H9 (cell line): ENCODE measurements at places on chromosomes 12 and 14.
A peak's percentile ranks its signal among the peaks of the same experiment; 100 is the strongest.

GRCh38 chr12:60035835-60036234 lies 440.0 kb downstream of the SLC16A7 start:
- DNase-seq: no peak

- no peak for DNase-seq
These were observed 890.8 kb upstream of the USP15 start for GRCh38 chr12:61369241-61369910.

DNA sequence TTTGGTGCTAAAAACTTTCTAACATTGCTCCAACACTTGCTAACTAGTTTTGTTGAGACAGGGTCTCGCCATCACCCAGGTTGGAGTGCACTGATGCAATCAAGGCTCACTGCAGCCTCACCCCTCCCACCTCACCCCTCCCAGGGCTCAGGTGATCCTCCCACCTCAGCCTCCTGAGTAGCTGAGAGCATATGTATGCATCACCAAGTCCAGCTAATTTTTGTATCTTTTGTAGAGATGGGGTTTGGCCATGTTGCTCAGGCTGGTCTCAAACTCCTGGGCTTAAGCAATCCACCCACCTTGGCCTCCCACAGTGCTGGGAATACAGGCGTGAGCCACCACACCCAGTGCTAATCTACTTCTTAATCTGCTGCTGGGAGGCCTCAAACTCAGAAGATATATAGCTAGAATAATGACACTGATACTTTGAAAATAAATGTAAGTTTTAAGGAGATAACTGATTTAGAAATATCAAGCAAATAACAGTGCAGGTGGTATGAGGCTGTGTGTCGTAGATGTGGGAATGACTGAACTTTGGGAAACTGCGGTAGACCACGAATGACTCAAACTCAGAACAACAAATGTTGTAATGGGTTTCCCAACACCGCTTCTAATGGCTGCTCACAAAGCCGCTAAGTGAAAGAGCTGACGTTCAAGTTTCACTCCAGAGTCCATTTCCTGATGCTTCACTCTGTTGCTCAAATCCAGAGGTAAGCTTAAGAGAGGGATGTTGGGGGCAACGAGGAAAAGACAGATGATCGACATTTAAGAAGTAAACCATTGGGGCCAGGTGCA lies 10.0 kb downstream of the TMCC3 start:
- DNase-seq: no peak

- DNase-seq: no peak
These were observed 445.8 kb upstream of the TBX3 start for GRCh38 chr12:115129727-115130126.

- no peak for DNase-seq
These were observed 27.3 kb downstream of the FRS2 start for GRCh38 chr12:69497308-69498026.

DNA sequence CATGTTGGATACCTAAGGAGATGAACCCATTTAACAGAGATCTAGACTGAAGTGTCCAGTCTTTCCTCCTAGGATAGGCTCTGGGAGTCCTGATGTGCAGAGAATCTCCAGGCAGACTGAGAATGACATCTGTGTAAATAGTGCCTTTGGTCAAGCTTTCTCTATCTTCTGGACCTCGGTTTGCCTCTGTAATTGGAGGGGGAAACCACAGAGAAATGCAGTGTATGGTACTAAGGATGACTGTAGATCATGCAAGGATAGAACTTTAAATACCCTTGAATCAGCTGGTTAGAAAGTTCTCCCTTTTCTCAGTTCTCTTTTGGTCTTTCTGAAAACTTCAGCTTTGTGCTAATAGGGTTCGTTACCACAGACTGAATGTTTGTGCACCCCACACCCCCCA lies 112.2 kb downstream of the PTPN11 start:
- DNase-seq: no peak

- DNase-seq: peak; percentile 74
These were observed 55.2 kb upstream of the CERS5 start for GRCh38 chr12:50222275-50222783.

- no peak for DNase-seq
These were observed 66.1 kb downstream of the FUT8 start for GRCh38 chr14:65478596-65478995.

DNA sequence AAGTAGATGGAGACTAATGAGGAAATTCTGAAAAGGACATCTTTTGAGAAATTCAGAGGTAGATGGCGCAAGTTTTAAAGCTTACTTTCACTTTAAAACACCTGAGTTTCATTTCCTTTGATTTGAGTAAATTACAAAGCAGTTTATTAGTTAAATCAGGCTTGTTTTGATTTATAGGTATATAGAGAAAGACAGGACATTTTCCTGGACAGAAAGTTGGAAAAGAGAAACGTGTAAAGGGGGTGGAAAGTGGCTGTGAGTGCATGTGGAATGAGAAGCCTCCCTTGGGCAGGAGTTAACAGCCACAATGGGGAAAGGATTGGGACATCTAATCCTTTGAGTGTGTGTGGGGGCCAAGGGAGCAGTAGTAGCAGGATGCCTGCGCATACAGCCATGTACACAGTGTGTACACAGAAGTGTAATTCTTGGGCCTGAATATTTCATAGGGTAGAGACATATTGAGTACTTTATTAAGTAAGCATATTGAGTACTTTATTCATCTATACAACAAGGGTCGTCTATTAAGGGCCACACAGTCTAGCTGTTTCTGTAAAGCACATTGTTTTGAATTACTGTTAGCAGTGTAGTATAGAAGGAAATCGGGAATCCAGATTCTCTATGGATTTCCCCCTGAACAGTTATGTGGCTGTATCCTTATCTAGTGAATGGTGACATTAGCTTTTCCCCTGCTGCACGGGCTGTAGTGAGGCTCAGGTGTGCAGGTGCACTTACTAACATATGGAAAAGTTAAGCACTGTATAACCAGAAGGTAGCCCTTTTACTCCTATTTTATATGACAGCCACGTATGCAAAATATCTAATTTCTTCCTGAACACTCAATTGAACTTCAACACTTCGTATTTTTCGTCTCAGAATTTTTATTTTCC lies 19.1 kb downstream of the MARK3 start:
- DNase-seq: no peak

DNA sequence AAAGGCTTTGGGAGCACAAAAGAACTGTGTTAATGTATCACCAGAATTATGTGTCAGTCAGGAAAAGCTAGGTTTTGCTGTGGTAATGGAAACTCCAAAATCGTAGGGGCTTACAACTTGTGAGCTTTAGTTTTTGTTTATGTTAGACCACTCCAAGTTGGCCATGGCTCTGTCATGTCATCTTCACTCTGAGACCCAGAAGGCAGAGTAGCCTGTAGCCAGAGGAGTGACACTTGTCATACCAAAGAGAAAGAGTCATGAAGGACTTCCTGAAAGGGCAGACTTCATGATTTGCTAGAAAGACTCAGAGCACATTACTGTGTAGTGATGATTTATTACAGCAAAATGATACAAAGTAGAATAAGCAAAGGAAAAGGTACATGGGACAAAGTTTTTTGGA lies 133.6 kb upstream of the SSTR1 start:
- DNase-seq: no peak

GRCh38 chr12:99915251-99916082 lies 69.3 kb downstream of the ANKS1B start:
- DNase-seq: no peak

- DNase-seq: no peak
These were observed 1.7 kb upstream of the SMOC1 start for GRCh38 chr14:69877492-69877891.

DNA sequence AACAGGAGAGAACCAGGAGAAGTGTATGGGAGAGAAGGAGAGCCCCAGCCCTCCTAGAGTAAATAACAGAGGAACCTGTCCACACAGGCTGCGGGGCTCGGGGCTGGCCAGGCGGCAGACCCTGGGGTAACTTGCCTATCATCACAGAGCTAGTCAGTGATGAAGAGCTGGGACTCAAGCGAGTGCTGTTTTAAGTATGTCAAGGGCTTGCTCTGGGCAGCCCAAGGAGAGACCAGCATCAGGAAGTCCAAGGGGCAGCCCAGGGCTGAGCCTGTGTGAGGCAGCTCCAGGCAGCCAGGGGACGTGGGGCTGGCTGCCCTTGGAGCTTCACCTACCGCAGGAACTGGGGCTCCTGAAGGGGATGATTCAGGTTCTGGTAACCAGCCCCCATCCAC lies 10.0 kb downstream of the VWF start:
- no peak for DNase-seq

DNA sequence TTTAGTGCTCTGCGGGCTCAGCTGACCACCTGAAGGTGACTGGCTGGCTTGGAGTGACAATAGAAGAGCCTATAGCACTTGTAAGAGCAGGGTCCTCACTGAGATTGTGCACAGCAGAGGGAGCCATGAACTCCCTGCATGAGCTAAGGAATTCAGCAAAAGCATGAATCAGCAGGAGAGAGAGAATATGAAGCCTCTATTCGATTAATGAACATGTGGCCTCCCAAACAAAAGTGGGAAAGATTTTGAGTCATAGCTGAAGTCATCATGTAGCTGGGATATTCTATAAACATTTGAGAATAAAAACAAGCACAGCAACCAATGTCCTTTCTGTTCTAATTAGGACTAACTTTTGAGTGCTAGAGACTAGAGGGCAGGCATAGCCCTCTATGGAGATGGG lies 626.6 kb downstream of the DIO2 start:
- DNase-seq: no peak

DNA sequence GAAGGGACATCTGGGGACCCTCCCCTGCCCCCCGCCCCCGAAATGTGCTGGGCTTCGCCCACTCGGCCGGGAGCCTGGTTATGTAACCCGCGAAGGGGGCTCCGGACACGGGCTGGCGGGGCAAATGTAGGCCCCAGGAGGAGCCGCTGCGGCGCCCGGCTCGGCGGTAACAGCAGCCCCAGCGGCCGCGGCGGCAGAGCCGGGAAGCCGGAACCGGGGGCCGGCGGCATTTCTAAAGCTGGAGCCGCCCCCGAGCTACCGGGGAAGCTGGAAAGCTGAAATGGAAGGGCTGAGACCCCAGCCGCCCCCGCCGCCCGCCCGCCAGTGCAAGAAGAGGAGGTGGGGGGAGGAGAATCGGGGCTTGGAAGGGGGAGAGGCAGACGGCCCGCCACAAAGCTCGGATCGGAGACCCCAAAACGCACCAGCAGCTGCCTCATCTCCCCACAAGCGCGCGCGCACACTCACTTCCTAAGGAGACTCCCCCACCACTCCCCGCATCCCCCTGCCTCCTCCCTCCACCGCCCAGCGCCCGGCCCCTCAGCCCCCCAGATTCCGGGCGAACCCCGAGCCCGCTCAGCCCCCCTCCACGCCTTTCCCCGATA lies 1.5 kb downstream of the KDM2B start:
- peak; percentile 46 for DNase-seq

GRCh38 chr14:71050227-71050823 lies 143.1 kb downstream of the PCNX1 start:
- DNase-seq: no peak

DNA sequence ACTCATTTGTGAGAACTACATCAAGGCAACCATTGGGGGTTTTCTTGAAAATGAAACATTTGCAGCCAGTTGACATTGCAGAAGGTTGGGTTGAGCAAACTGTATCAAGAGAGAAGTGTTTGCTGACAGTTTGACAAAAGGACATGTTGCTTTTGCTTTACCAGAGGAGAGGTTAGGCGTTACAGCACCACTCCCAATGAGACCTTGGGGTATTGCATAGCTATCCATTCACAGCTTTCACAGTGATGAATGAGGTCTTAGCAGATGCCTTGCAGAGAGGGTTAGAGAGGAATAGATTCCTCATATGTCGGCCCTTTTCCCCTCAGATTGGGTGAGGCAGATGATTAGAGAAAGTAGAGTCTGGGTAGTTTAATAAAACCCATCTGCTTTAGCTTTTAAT lies 988.9 kb upstream of the FLRT2 start:
- DNase-seq: no peak

GRCh38 chr12:102960766-102961465 lies 3.4 kb downstream of the ASCL1 start:
- peak; percentile 58 for DNase-seq

GRCh38 chr14:104804481-104805325 lies 3.8 kb downstream of the ZBTB42 start:
- DNase-seq: no peak

- no peak for DNase-seq
These were observed 65.6 kb upstream of the DLK1 start for GRCh38 chr14:100660882-100661635.

DNA sequence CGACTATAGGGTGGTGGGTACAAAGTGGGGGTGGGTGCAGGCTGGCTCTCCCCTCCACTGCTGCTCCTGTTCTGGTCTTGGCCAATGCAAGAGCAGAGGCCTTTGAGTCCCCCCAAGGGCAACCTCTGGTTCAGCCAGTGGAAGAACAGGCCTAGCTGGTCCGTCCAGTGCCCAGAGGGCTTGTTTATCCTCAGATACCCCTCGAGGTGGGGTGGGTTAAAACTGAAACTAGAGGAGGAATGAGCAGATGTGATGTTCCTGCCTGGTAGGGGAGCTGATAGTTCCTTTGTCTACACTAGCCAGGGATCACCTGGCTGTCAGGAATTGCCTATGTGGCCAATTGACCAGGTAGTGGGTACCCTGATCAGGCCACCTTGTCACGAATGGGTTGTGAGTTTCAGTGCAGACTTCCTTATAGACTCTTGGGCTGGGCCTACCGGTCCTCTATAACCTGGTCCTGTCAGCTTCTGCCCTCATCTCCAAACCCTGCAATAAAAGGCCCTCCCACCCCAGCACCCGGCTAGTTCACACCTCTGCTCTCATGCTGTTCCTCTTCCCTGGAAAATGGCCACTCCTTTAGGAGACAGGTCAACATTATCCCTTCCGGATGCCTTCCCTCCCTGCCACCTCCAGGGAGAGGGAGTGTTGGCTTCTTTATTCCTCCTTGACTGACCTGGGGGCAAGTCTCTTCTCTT lies 10.7 kb upstream of the HSP90AA1 start:
- DNase-seq: peak; percentile 55

GRCh38 chr12:63302941-63303536 lies 152.0 kb upstream of the AVPR1A start:
- DNase-seq: no peak

DNA sequence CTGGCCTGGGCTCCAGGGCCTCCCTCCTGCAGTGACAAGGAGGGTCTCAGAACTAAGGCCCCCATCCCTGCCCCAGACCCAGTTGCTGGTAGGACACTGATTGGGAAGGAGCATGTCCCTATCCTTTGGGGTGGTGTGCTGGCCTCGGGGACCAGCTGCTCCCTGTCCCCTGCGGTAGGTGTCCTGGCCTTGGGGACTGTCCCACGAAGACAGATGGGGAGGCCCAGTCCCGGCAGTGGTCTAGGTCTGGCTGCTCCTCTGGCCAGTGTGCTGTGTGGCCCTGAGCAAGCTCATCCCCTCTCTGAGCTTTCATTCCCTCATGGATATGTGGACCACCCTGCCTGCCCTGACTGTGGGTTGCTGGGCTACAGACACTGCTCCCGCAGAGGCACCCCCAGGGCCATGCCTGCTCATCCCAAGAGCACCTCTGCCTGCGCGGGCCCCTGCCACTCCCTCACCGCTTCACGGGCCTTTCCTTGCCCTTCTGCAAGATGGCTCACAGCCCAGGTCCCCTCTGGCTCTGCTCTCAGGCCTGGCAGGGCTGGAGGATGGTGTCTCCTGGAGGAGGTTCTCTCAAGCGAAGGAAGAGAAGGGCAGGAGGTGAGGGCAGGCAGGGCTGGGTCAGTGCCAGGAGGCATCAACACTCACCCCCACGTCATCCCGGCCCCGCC lies 12.5 kb downstream of the AHNAK2 start:
- DNase-seq: no peak

- peak; percentile 96 for DNase-seq
These were observed 54.6 kb downstream of the NCOR2 start for GRCh38 chr12:124512667-124513296.
